ENCODE measurements at places on chromosomes 12 and 14.

- DNase-seq: no peak
Observed at GRCh38 chr12:102435827-102436436, 44.4 kb downstream of the IGF1 start.

GRCh38 chr12:73161970-73162369, 889.8 kb downstream of the TRHDE start:
- DNase-seq: no peak

DNA sequence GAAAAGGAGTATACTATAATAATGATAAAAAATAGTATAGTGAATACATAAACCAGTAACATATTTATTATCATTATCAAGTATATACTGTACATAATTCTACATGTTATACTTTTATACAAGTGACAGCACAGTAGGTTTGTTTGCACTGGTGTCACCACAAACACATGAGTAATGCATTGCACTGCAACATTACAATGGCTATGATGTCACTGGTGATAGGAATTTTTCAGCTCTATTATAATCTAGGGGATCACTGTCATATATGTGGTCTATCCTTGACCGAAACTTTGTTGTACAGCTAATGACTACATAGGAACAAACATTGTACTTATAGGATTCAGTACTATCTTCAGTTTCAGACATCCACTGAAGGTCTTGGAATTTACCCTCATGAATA, 165.8 kb upstream of the SYT1 start:
- peak; percentile 28 for DNase-seq

- DNase-seq: no peak
Observed at GRCh38 chr12:15963271-15963670, 52.1 kb downstream of the DERA start.

DNA sequence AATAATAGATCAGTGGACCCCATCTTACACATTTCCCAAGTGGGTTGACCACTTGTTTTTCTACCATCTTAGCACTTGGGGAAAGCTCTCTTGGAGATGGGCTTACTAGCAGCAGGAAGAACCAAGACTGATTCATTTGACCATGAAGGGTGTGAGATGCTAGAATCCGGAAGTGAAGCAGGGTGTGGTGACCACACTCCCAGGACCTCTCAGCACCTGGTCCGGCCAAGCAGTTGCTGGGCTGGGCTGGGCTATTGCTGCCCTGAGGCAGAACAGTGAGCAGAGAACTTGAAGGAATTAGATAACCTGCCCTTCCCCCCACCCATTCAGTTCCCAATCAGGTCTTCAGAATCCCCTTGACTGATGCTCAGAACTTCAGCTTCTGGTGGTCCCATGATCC, 24.4 kb downstream of the ADCY6 start:
- DNase-seq: peak; percentile 57

DNA sequence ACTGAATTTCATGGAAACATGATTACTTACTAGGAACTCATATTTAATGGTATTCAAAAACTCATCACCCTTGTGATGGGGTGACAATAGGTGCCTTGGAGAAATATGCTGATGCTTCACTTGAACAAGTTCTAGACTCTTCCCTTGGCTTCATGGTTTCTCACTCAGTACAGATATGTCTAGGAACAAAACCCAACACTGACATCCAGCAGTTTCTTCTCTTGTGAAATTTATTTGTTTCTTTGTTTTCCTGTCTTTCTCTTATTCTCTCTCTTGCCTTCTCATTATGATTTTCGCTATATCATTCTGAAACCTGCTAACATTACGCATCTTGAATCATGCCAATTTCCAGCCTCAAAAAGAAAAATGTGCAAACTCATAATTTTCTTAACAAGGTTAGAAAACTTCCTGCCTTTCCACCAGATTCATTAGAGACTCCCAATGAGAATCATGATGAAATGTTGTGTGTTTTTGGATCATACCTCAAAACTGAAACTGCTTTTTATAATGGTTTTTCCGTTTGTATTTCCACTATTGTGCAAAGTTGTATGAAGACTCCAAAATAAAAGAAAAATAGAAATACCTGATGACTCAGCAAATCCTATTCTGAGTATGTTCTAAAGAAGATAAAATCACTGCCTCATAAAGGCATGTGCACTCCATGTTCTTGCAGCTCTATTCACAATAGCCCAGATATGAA, 1021.5 kb downstream of the TMEM121 start:
- no peak for DNase-seq

DNA sequence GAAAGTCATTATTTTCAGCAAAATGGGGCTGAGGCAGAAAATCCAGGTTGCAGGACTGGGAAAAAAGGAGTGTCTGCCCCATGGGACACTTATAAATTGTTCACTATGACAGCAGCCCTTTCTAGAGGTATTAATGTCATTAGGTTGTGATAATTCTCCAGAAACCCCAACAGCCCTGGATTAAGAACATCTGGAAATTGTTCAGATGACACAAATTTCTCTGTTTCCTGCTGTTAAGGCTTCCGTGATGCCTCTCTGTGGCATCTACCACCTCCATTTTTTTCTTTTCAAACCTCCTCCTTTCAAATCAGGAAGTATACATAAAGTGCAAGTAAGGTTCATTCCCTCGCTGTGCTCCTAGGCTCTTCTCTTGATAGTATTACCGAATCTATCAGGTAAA, 25.6 kb downstream of the EGLN3 start:
- no peak for DNase-seq

GRCh38 chr12:27801630-27802029, 21.6 kb upstream of the MANSC4 start:
- DNase-seq: no peak

DNA sequence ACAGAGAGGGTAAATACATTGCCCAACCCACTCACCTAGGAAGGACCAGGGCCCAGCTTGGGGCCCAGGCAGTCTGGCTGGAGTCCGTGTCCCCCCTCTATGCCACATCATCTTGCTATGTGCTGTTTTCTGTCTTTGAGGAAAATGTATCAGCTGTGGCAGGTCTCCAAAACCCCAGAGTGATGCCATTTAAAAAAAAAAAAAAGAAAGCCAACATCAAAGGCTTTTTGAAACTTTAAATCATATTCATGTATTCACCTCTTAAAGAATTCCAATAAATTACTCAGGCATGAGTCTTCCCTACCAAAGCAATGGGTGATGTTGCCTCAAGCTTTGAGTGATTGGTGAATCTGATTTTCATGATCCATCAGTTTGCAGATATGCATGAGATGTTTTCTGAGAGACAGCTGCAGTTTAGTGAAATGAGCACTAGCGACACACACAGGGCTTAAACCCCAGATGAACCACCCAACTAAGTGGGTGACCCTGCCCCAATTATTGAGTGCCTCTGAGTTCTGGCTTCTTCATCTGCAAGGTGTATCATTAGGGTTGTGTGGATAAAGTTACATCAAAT, 6.1 kb downstream of the KRT81 start:
- DNase-seq: peak; percentile 87

DNA sequence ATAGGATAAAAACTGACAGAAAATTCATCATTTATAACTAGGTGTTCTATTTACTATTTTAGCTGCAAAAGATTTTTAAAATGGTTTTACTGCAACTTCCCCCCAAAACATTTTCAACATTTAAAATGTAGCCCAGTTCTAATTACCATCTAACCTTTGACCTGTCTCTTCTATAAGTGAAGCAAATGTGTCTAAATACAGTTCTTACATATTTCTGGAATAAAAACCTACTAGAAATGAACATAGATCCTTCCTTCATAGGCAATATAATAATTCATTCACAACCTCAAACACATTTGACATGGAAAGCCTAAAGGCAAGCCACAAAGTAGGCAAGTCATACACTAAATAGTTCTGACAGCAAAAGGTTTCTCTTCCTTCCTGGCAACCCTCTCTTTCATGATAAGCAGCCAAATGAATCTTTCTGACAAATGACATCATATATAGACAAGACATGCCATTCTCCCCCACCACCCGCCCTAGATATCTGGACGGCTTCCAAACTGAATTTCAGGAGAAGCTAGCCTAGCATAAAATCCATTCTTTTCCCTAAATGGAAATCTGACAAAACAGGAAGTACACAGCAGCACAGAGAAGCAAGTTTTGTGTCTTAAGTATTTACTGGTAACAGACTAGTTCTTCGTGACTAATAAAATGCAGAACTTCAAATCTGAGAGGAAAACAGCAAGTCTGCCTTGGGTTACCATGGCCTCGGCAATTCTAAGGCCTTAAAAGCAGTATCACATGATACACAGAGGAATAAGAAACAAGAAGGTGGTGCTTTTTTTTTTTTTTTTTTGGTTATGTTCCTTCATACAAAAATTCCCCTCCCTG, 17.2 kb upstream of the ARID4A start:
- no peak for DNase-seq

DNA sequence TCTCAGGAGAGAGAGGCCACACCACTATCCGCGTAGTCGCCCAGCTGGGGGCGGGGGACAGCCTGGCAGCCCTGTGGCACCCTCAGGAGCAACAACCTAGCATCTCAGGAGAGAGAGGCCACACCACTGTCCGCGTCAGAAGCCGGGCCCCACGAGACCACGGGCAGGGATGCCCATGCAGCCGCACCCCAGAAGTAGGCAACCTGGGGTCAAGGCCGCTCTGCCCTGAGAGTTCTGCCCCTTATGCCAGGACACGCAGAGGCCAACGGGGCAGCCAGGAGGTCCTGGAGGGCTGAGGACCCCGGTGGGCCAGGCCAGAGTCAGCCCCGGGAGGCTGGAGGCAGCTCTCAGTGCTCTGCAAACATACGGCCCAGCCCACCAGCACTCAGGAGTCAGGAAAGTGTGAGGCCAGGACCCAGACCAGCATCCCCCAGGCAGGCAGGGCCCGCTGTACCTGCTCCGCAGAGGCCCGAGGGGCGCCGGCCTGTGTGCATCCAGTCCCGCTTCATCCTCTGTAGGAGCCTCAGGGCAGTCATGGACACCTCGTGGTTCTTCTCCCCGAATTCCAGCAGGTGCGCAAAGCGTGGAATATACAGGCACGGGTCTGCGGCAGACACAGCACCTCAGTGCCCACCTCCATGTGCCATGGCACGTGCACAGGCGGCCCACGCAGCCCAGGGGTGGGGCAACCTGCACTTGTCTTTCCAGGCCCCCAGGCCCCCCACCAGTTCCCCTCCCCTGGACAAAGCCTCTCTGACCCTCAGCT, 7.3 kb upstream of the BTBD6 start:
- DNase-seq: no peak

- peak; percentile 99 for DNase-seq
Observed at GRCh38 chr12:4030929-4031702, 157.9 kb upstream of the PARP11 start.

- DNase-seq: no peak
Observed at GRCh38 chr14:33834466-33835260, 116.2 kb downstream of the EGLN3 start.

- no peak for DNase-seq
Observed at GRCh38 chr12:95443459-95443858, 30.5 kb upstream of the METAP2 start.

- peak; percentile 62 for DNase-seq
Observed at GRCh38 chr12:53097564-53098353, at the start of gene IGFBP6. TSS of gene IGFBP6 (plus strand) at chr12:53097667. CDS start at chr12:53097718, 51 bp downstream.

DNA sequence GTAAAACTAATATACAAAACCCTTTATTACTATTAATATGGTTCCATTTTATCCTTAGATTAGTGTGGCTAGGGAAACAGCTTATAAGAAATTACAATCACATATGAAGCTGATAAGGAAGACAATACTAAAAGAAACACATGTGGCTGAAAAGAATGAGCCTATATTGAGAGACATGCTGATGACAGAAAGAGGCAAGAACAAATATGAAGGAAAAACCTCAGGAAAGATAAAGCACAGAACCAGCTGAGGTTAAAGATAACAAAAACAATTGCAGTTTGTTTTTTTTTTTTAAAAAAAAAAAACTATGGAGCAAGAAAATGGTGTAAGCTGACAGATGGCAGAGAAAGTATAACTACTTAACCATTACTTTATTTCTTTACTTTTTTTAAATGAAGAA, 69.2 kb upstream of the OSBPL8 start:
- no peak for DNase-seq

- no peak for DNase-seq
Observed at GRCh38 chr14:65195042-65195719, 92.9 kb upstream of the MAX start.

DNA sequence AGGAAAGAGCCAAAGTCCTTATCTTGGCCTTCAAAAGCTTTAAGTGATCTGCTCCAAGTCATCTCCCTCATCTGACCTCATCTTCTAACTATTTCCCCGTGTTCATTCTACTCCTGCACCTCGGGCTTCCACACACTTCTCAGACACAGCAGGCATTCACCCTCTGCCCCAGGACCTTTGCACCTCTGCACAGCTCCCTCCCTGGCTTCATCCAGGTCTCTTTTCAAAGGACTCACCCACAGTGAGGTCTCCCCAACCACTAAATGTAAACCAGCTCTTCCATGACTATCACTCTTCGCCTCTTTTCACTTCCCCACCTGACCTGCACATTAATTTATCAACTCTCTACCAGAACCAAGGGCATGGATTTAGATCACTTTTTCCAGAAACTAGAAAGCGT, 161.8 kb downstream of the PIWIL1 start:
- no peak for DNase-seq

DNA sequence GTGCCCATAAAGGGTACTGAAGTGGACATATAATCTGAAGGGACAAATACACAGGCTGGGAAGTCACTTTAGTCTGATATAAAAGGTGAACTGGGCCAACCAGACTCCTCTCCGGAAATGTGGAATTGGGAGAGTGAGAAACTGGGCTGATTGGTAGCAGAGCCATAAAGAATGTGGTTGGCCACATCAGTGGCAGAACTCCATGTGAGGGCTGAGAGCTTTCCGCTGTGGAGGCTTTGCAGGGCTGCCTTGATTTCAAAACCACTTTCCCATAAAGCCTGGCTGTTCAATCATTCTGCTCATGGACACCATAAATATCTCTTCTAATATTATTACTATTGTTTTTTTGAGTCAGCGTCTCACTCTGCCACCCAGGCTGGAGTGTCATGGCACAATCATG, 220.3 kb downstream of the MON2 start:
- DNase-seq: peak; percentile 28

DNA sequence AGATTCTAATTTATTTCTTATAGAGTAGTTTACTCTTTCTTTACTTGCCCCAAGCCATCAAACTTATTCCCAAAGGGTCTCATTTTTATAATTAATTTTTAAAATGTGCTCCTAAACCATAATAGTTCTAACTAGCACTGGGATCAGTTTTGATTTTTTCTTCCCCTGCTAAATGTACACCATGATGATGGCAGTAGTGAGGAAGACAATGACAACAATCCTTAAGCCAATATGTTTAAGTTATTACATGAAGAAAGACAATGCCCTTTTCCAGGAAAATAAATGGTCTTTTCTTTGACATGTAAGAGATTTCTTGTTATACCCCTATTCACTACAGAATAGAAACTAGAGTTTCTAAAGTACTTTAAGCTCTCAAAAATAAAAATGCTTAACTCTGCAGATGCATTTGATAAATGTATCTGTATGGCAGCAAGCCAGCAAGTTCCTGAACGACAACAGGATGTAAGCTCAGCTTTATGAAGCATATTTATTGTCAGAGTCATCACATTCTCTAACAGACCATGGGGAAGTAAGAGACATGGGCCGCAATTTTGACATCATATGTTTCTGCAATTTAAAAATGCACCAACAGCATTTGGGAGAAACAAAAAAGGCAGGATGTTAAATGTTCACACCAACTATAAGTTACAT, 36.0 kb upstream of the SNX6 start:
- DNase-seq: peak; percentile 41

- no peak for DNase-seq
Observed at GRCh38 chr12:102487226-102487625, 6.9 kb upstream of the IGF1 start.

Data from SW480 (cell line).